Stimulated activated naive CD8-positive, alpha-beta T cell treated with anti-CD3 and anti-CD28 coated beads, Interleukin-15, amount 100 ng/mL, for 72 hours (primary cell): ENCODE measurements at places on chromosomes 13 and 19.

GRCh38 chr19:3968556-3969434 is 2.1 kb downstream of the DAPK3 start:
- no peak for DNase-seq

GRCh38 chr13:94559222-94559795 is 36.6 kb downstream of the TGDS start:
- DNase-seq, result no peak

- no peak for DNase-seq
Observed at GRCh38 chr13:50001287-50001686, 4.4 kb downstream of the TRIM13 start.

GRCh38 chr13:35926859-35927530 is 204.2 kb downstream of the DCLK1 start:
- DNase-seq, result no peak

DNA sequence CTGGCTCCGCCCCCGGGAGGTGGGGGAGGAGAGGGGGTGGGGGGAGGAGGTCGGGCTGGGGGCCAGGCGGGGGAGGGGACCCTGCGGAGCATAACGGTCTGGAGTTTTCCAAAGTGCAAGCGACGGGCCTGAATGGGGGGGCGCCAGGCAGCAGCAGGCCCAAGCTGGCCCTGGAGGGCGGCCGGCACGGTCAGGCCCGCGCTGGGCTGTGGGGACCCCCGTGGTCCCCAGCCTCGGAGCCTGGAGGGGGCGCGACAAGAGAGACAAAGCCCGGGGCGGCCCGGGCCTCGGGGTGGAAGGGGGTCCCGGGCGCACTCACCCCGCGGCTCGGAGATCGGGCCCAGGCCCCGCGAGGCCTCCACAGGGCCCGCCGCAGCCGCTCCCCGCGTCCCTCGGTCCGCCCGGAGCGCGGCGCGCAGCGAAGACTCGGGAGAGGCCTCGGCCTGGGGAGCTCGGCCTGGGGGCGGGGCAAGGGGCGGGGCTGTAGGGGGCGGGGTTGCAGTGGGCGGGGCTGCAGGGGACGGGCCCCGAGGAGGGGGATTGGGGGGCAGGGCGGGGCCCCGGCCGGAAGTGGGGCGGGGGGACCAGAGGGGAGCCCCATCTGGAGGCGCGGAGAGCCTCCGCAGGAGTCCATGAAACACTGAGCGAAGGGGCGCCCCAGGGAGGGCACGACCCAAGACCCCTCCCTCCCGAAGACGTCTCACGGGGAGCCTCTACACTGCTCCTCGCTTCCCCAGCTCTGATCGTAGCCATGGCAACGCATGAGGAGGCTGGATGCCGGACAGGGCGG is 47.6 kb downstream of the PTPRS start:
- DNase-seq, result peak; percentile 54

DNA sequence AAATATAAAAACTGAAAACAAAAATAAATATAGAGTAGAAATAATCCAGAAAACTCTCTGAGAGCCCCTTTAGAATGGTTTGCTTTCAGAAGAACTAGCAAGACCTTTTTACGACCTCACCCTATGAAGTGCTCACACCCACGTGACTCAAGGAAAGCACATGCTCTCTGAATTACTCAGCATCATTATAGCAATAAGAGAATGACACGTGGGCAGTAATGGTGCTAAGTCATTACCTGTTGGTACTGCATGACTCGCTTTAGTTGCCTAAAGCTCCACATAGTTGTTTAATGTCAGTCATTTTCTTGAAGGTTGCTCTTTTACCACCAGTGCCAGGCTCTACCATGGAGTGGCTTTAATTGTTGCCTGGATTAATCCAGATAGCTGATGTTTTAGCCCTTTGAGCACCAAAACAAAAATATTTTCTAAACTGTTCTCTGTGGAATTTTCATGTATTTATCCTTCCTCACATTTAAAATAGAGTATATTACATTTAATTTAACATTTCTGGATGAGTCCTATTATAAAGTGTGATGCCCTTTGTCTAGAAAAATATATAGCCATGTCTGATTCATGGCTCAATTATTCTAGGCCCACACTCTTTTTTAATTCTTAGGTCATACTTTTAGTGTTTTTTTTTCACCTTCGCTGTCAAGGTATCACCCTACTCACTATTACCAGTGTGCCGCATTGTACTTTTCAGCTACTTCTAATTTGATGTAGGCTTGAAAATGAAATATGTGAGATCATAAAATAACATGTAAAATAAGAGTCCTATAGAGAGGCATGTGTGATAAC is 56.8 kb downstream of the THSD1 start:
- peak; percentile 14 for DNase-seq

- DNase-seq, result peak; percentile 28
Observed at GRCh38 chr13:94711561-94712286, 621 bp downstream of the SOX21 start.

DNA sequence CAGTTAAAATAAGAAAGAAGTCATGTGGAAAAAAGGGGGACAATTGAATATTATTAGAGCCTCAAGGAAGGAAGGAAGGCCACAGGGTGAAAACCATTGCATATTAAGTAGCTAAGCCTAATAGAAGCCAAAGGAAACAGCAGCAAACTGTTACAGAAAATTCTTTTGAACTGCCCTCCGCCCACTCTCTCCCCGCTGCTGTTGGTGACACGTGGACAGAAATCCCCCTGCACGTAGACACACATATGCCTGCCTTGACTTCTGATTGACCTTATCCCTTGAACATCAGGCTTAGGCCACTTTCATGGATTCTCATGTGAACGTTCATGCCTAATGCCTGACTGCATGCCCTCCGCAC is 229.1 kb downstream of the KCNRG start:
- DNase-seq, result no peak

- DNase-seq, result no peak
Observed at GRCh38 chr19:2043251-2043641, 7.8 kb downstream of the MKNK2 start.

DNA sequence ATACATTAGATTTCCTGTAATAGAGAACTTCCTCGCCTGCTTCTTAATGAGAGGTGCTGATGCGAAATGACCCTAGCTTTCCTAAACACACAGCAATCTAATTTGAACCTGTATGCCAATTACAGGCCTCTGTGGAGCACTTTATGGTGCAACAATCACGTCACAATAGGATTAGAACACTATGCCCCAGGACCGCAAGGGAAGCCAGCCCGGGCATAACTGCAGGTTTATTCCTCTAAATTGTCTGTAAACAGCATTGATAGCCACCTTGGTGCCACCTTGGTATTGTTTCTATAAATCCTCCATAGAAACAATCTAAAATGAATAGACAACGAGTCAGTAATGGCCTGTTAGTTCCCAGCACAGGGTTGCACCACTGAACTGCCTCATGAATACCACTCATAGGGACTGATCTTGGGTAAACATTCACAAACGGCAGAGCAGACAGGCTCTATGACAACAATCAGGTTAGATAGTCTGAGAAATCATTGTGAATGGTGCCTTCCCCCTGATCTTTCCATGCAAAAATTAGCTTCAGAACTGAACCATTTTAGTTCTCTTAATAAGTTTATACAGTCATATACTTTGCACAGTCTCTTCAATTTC is 182.5 kb upstream of the OBI1 start:
- DNase-seq, result no peak

GRCh38 chr19:5036698-5037563 is 68.0 kb downstream of the KDM4B start:
- no peak for DNase-seq

DNA sequence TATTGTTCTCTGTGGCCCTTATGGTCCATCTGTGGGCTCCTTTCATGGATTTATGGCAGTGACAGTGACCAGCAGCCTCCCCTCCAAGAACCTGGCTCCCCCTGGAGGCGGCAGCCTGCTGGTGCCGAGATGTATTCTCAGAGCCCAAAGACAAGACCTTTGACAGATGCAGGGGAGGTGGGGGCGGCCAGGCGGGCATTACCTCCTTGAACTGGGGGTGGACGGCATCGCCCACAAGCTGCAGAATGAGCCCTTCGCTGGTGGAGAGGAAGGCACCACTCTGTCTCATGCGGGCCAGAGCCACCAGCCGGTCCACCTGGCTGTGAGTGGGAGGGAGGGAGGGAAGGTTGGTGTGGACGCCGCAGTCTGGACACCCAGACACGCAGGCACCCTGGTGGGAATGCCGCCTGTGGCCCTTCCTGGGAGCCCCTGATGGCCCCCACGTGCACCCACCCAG is 6.6 kb downstream of the ISOC2 start:
- DNase-seq, result peak; percentile 55

- no peak for DNase-seq
Observed at GRCh38 chr19:10625003-10625761, at the start of gene SLC44A2. TSS of gene SLC44A2 (plus strand) at chr19:10625553. CDS start at chr19:10625634, 81 bp downstream.

DNA sequence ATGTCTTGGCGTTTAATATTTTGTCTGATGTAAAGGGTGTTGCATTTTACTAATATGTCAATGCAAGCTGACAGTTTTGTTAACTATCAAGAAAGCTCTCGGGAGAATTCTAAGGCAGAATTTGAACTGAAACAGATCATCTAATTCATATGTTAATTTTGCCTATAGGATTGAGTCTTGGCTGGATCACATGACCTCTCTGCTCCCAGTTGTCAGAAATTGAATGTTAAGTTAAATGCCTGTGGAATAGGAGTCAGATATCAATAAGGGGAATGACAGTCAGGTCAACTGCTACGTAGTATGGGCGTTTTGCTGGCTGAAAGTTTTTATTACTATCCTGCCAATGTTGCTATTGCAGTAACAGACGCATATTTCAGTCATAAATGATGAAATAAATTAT is 358.5 kb downstream of the MYO16 start:
- DNase-seq, result no peak

- no peak for DNase-seq
Observed at GRCh38 chr13:31946091-31946770, 85.3 kb upstream of the FRY start.

- no peak for DNase-seq
Observed at GRCh38 chr13:112143753-112144615, 77.0 kb downstream of the SOX1 start.

DNA sequence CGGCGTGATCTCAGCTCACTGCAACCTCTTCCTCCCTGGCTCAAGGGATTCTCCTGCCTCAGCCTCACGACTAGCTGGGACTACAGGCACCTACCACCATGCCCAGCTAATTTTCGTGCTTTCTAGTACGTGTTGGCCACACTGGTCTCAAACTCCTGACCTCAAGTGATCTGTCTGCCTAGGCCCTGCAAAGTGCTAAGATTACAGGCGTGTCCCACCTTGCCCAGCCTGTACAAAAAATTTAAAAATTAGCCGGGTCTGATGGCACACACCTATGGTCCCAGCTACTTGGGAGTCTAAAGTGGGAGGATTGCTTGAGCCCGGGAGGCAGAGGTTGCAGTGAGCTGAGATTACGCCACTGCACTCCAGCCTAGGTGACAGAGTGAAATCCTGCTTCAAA is 4.7 kb upstream of the MEX3D start:
- DNase-seq, result no peak
